ENCODE measurements at places on chromosomes 7 and 10.
A peak's percentile ranks its signal among the peaks of the same experiment; 100 is the strongest.

DNA sequence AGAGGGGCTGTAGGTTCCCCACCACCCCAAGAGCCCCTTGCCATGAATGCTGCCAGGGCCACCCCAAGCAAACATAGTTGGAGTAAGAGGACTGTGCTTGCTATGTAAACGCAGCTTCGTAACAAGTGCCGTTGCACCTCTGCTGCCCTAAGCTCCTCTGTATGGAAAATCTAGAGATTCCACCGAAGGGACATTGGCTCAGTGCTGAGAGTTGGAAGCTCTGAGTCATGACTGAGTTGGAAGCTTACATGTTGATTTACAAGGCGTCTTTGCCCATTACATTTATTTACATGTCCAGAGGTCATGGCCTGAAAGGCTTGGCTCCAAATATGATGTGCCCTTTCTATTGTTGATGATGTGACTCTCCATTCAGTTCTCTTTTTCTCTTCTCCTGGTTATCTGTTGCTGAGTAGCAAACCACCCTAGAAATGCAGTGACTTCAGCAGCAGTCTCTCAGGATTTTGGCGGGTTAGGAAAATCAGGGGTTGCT lies 233.1 kb upstream of the TCF7L2 start:
- DNase-seq = no peak

GRCh38 chr7:44776211-44776610 lies 20.3 kb upstream of the PPIA start:
- DNase-seq = no peak

- no peak for DNase-seq
Measured at GRCh38 chr10:91756286-91756685, 41.9 kb upstream of the TNKS2 start.

GRCh38 chr7:44484482-44485313 lies 5.8 kb downstream of the NUDCD3 start:
- DNase-seq = peak; percentile 25

- no peak for DNase-seq
Measured at GRCh38 chr7:4345004-4345403, 337.1 kb upstream of the FOXK1 start.

DNA sequence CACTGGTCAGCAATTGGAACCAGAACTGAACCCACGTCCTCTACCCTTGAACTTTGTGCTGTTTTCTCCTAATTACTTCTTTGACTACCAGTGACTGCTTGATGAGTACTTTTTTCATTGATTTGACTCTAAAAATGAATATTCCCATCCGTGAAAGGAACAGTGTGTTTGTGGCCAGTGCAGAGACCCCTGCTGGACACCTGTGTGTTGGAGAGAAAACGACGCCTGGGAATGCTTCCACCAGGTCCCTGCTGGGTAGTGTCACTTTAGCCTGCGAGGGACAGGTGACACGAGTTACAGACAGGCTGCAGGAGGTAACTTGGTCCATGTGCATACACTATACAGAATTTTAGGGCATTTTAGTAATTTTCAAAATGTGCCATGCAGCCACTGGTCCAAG lies 6.8 kb upstream of the GJD4 start:
- DNase-seq = no peak

DNA sequence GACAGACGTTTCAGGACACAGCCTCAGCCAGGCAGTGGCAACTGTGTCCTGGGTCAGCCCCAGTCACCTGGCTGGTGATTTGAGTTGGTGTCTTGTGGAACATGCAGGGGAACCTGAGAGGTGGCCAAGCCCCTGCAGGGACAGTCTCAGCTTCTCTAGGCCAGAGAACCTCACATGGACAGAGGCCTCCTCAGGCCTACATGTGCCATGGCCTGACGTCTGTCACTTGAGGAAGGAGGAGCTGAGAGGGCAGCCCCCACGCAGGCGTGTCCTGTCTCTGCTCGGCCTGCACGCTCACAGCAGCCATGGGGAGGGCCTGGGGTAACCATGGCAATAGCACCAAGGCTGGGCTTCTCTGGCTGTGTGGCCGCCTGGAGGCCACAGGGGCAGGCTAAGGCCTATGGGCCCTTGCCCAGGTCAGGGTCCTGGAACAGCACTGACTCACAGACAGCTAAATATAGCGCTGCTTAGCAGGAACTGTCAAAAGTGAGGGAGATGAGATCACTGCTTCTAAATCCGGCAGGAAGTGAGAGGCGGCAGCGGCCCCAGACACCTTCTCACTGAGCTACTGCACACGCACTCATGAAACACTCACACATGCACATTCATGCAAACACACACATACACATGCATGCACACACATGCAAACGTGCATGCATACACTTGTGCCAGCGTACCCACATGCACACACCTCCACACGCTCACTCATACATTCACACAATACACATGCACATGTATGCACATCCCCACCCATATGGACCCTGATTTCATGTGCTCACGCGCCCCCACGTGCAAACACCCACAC lies 57.0 kb downstream of the YKT6 start:
- no peak for DNase-seq

- no peak for DNase-seq
Measured at GRCh38 chr7:87810726-87811125, 65.4 kb downstream of the SLC25A40 start.

- no peak for DNase-seq
Measured at GRCh38 chr10:86536294-86536861, 14.8 kb upstream of the WAPL start.

DNA sequence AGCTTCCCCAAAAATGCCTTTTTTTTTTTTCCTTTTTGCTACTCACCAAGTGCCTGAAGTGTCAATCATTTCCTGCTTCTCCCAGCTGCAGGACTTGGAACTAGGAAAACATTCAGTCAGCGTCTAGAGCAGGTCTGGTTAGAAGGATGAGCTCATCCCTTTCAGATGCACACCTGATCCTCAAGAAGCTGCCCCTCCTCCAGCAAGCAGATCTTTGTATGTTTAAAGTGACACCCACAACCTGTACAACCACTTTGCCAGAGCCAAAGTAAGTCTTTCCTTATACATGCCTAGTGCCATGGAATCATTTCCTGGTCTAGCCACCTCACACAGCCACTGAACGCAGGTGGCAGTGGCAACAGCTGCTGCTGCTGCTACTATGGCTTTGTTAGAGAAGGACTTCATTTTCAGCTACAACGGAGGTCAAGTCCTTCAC lies 10.4 kb upstream of the USP54 start:
- peak; percentile 73 for DNase-seq

GRCh38 chr7:150721970-150722373 lies 5.6 kb downstream of the GIMAP1 start:
- no peak for DNase-seq

DNA sequence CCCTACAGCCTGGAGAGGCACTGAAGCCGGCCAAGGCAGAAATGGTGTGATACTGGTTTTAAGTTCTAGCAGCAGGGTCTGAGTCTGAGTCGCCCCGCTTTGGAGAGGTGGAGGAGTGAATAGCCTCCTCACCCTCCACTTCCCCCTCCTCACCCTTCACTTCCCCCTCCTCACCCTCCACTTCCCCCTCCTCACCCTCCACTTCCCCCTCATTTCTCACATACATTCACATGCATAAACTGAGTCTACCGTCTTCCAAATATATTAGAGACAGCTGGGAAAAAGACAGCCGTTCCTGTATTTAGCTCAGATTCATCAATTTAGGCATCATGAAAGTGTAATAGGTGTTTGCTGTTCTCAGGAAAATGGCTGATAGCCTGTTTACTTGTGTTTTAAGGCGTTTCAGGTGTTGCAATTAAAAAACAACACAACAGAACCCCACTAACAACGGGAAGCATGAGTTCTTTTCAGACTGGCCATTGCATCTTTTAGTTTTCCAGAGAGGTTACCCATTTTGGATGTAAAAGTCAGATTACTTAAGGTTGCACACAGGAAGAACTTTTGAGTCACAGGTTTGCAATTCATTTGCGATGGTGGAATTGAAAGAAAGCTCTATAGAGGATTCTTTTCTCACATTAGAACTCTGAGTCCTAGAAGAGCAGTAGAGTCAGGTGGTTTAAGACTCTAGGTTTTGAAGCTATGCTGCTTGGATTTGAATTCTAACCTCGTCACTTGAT lies 861 bp downstream of the NRBF2 start:
- DNase-seq = no peak

DNA sequence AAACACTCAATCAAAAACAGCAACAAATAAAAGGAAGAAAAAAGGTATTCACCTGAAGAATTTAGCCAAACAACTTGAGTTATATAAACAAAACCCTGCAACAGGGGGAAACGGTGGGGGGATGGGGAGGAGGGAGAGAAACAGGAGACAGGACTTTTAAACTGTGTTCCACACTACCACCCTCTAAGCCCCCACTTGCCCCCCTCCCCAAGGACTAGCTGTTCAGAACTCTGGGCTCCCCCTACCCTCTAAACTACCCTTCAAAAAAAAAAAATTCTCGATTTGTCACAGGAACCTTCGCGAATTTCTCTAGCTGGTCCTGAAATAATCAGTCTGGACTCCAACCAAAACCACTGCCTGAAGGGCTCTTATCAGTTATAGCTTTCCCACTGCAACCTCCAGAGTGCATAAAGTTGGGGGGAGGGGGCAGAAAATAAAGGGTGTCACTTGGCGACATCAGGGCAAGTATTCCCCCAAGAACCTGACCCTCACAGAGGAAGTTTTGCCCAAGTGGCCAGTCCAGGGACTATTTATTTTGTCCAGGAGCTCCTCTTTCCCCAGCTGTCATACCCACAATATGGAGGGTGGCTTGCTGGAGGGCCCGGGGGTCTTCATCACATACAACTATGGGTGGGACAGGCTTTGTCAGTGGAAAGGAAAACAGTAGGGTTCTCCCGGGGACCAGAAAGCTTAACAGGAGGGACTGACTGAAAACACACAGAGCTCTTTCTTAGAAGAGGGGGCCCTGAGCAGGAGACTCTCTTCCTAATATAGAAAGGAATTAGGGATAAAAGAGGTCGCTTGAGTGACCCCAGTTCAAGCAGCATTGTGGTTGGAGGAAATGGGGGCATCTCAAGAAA lies 1.3 kb downstream of the UBE2H start:
- DNase-seq = peak; percentile 62

GRCh38 chr7:42432644-42433043 lies 195.6 kb upstream of the GLI3 start:
- DNase-seq = no peak

DNA sequence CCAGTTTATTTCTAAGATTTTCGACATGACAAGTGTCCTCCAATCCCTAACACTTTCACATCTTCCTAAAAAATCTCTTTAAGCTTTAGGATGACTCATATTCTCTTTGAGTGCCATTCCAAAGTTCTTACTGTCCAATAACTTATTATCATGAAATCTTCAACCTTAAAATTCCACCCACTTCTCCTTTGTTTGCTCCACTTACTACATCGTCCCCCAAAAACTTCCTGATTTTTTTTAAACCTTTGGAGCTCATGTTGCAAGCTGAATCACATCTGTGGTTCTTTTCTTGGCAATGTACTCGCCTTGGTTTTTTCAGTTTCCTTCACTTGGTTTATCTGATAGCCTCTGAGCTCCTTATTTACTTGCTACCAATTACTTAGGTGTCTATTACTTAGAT lies 39.2 kb upstream of the JCAD start:
- no peak for DNase-seq

DNA sequence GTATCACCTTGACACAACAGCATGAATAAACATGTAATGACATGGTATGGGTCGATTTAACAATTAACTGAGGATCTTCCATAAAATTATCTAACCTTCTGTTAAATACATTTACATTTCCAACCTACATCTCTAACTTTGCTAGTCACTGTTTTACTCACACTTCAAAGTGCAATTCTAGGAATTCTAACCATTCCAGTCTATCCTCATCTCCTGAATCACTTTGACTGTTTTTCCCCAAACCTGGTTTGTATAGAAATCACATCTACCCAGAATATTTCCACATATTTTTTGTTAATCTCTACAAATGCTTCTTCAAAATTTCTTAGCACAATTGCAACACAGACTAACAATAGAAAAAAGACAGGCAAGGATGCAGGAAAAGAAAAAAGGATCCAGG lies 6.2 kb downstream of the ABI1 start:
- DNase-seq = no peak

DNA sequence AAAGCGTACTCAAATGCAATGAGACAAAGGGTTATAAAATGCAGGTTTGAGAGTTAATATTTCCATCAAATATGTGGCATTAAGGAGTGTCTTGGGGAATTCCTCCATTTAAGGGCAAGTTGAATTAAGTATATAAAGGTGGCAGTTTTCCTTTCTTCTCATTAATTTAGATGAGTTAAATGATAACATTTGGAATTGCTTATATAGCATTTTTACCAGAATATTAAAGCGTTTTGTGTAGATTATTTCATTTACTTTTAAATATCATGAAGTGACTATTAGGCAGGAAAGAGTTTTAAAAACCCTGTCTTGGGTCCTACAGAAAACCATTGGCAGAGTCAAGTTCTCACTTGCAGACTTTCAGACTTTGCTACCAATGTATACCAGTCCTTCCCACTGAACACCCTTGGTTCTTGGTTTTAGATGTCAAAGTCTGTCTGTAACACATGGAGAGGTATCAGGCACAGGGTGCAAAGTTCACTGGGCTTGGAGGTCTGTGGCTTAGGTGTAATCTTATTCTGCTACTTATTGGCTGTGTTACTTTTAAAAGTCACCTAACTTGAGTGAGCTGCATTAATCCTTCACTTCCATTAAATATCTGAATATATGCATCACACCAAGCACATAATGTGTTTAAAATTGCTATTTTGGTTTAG lies 51.0 kb downstream of the ASB4 start:
- no peak for DNase-seq

GRCh38 chr7:40356871-40357709 lies 222.3 kb downstream of the SUGCT start:
- DNase-seq = no peak

DNA sequence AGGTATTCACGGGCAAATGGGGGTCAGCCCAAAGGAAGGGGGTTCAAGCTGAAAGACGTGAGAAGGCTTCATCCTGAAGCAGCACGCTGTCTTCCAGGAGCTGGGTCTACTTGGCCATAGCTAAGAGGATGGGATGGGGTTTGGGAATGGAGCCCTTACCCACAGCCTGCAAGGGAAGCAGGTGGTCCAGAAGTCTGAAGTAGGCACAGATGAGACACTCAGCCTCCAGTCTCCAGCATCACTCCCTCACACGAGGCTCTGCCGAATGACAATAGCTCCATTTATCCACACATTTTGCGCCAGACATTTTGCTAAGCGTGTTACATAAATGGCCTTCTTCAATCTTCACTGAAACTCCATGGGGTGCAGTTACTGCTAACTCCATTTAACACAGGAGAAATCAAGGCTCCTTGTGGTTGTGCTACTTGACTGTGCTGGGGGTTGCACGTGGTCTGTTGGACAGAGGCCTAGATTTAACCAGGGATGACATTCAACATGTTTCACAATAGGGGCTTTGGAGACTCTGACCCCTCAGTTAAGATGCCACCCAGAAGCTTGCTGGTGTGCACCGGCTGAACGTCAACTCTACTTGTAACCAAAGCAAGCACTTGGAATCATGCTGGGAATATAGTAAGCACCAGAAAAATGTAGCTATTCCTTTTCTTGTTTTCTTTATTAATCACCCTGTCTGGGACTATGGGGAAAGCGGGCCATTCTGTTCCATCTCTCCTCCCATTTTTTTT lies 85.3 kb downstream of the FAM241B start:
- DNase-seq = no peak

DNA sequence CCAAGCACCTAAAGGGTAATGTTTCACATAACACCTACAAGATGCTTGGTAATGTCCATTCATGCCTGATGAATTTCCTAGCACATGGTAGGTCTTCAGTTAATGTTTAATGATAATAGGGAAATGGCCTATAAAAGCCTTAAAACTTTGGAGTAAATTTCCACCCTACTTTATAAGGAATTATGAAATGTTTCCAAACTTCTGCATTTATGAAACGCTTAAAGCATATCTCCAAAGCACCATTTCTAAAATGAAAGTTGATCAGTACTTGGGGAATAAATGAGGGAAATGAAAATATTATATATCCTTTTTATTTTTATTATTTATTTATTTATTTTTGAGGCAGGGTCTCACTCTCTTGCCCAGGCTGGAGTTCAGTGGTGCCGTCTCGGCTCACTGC lies 51.8 kb downstream of the INPP5F start:
- DNase-seq = no peak
